Left cardiac atrium (tissue), 4 donors: ENCODE measurements at places on chromosomes 2 and 18. TPM values are rescaled to one million over a fixed set of nuclear protein-coding genes. Genes with fewer than 3 reads are reported as not detected.

PAX3 gene
- total RNA-seq = not detected

TBC1D8 gene
- total RNA-seq = 41.2 TPM

TBR1 gene
- total RNA-seq = not detected

COBLL1 gene
- total RNA-seq = 18.0 TPM

MEP1B gene
- not detected for total RNA-seq

ST8SIA5 gene
- 2.5 TPM for total RNA-seq

DSG4 gene
- not detected for total RNA-seq

SLC39A10 gene
- total RNA-seq = 13.7 TPM

KIF1A gene
- 51.5 TPM for total RNA-seq

SERPINB10 gene
- total RNA-seq = not detected

C2orf72 gene
- not detected for total RNA-seq

CFAP65 gene
- total RNA-seq = not detected

ASB18 gene
- total RNA-seq = 2.7 TPM

CPLX4 gene
- total RNA-seq = not detected

GDF7 gene
- total RNA-seq = 4.8 TPM

TUBA3E gene
- 6.0 TPM for total RNA-seq

SLC9A4 gene
- not detected for total RNA-seq

FECH gene
- total RNA-seq = 25.2 TPM

UPP2 gene
- total RNA-seq = not detected

TMEM200C gene
- total RNA-seq = 0.71 TPM

GKN2 gene
- not detected for total RNA-seq

EGR4 gene
- total RNA-seq = not detected

SPC25 gene
- total RNA-seq = 0.37 TPM

GEN1 gene
- total RNA-seq = 3.0 TPM

CAPN14 gene
- total RNA-seq = 0.12 TPM

ESCO1 gene
- total RNA-seq = 11.7 TPM
